ENCODE measurements at places on chromosomes 1 and 21.
A peak's percentile ranks its signal among the peaks of the same experiment; 100 is the strongest.

GRCh38 chr1:180533266-180533987 lies 25.3 kb upstream of the OVAAL start:
- DNase-seq = peak; percentile 58

- DNase-seq = peak; percentile 85
These were observed 114.2 kb downstream of the BCAR3 start for GRCh38 chr1:93567255-93567918.

DNA sequence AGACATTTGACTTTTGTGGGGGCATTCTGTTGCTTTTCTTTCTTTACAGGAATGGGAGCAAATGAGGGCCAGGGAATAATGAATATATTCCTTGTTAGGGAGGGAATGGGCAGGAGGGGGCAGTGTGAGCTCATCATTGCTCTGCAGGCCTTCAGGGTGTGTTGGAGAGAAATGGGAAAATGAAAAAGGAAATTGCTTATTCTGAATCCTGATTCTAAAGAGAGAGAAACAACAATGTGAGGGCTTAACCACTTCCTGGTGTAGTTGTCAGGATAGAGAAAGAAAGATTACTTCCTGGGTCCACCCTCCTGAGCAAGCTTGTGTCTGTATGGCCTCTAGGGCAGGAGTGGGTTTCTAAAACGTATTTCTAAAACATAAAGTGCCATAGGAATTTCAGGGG lies 28.3 kb downstream of the VANGL2 start:
- DNase-seq = peak; percentile 64

DNA sequence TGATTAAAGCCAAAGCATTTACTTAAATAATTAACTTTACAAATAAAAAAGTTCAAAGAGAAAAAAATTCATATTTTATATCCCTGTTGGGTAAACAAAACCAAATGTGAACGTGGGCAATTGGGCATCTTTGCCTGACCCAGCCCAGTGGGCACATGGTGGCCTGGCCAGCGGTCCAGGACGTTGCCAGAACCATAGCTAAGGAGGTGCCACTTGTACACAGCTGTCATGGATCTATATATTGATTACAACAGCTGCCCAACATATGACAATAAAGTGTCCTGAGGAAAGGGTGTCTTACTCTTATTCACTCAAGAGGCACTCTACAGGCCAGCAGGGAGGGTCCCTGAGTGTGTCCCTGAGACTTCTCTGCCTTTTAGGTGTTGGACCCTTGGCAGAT lies 78.5 kb downstream of the BCAR3 start:
- no peak for DNase-seq

DNA sequence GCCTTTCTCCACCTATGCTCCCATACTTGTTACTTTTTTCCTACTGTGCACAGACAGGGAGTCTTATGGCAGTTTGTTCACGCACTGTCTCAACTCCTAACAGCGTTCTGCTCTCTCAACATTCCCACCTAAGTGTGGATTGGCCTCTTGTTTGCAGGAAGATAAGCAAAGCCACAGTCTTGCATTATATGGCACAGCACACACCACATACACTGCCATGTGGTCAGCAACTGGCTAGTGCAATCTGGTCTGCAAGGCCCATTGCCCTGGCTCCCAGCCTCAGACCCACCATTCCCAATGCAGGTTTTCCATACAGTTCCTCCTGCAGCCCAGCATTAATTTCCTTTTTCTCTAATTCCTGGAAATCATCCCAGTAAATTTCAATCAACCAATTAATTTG lies 38.3 kb upstream of the LAMC2 start:
- DNase-seq = no peak

DNA sequence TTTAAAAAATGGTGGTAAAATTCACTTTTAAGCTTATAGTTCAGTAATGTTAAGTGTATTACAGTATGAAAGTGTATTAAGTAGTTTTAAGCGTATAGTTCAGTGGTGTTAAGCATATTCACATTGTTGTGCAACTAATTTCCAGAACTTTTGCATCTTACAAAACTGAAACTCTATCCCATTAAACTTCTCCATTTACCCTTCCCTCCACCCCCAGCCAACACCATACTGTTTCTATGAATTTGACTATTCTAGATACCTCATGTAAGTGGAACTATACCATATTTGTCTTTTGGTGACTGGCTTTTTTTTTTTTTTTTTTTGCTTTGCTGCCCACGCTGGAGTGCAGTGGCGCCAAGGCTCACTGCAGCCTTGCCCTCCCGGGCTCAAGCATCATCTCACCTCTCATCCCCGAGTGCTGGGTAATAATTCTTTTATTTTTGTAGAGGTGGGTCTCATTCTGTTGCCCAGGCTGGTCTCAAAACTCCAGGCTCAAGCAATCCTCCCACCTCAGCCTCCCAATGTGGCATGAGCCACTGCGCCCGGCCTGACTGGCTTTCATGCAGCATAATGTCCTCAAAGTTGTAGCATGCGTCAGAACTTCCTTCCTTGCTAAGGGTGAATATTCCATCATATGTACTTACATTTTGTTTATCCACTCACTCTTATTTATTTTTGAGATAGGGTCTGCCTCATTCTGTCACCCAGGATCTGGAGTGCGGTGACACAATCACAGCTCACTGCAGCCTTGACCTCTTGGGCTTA lies 45.1 kb upstream of the BMP8B start:
- no peak for DNase-seq

- peak; percentile 34 for DNase-seq
These were observed 156.9 kb upstream of the DPYD start for GRCh38 chr1:98077691-98078090.

DNA sequence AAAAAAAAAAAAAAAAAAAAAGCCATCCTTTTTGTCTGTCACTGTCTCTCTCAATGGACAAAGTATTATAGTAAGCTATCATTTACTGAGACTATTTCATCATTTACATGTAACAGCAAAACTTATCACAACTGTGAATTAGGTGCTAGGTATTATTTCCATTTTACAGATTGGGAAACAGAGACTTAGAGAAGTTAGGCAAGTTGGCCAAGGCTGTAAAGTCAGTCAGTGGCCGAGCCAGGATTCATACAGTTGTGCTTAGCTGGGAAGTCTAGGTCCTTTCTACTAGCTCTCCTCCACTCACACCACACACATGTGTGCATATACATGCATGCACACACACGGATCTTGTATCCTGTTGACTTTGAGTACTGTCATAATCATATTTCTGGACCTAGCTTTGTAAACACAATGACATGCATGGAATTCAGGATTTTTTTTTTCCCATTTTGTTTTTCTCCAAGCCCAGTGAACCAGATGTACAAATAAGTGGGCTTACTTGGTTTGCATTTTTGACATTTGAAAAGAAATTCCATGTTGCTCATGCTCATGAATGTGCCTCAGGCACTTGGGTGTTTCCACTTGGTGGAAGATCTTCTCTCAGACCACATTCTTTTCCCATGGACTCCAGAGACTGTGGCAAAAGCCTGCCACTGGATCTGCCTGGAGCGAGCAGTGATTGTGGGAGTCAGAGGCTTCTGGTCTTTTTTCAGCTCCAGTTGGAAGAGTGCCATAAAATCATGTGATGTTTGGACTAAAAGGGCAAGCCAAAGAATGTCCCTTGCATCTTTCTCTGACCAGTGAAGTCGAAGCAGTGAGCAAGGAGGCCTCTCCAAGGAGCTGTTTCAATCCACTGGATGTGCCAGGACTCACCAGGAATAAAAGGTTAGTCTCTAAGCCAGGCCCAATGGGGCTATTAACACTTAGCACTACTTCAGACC lies 61.7 kb upstream of the DNAJC6 start:
- peak; percentile 41 for DNase-seq

GRCh38 chr1:36938819-36939218 lies 95.5 kb downstream of the GRIK3 start:
- no peak for DNase-seq

DNA sequence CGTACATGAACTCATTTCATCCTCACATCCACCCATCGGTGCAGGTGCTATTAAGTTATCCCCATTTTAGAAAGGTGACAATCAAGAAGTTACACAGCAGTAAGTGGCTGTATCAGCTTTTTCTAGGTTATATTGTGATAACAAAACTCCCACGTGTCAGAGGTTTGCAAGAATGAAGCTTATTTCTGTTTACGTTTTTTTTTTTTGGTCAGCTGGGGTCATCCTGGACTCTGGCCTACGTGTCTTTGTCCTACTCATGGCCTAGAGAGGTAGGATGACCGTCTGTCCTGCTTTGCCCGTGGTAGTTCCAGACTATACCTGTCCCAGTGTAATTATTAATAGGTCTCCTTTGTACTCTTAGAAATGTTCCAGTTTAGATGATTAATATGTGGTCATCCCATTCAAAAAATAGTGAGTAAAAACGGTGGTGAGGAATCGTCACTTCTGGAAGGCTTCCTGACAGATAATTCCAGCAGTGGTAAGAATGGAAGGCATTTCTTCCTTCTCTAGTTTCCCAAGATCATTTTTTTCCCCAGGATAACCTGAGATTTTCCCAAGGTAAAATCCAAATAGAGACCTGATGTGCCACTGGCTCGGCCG lies 64.2 kb upstream of the KIF26B start:
- DNase-seq = no peak

DNA sequence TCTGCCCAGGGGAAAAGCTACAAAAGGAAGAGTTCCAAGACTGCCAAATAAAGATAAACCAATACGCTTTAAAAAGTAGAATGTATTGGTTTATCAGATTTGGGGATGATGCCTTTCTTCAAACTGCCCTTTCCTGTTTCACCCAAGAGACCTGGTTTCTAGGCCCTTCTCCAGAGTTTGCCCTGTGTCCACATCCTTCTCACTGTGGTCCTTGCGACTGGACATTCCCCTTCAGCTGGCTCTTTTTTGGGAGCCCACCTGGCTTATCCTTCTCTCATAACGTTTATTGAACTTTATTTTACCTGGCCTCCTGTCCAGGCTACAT lies 490 bp upstream of the CZIB start:
- DNase-seq = no peak

- DNase-seq = no peak
These were observed 629 bp downstream of the RPS27 start for GRCh38 chr1:153991151-153991630.

- no peak for DNase-seq
These were observed 69.4 kb upstream of the ROR1 start for GRCh38 chr1:63704443-63704842.

- peak; percentile 6 for DNase-seq
These were observed 9.9 kb upstream of the CFHR4 start for GRCh38 chr1:196877964-196878363.

GRCh38 chr21:41065539-41065938 lies 102.4 kb upstream of the BACE2 start:
- peak; percentile 75 for DNase-seq

- DNase-seq = no peak
These were observed 12.8 kb upstream of the OR2T10 start for GRCh38 chr1:248610301-248610700.

GRCh38 chr21:25639551-25640201 lies 618 bp downstream of the JAM2 start:
- DNase-seq = peak; percentile 38

DNA sequence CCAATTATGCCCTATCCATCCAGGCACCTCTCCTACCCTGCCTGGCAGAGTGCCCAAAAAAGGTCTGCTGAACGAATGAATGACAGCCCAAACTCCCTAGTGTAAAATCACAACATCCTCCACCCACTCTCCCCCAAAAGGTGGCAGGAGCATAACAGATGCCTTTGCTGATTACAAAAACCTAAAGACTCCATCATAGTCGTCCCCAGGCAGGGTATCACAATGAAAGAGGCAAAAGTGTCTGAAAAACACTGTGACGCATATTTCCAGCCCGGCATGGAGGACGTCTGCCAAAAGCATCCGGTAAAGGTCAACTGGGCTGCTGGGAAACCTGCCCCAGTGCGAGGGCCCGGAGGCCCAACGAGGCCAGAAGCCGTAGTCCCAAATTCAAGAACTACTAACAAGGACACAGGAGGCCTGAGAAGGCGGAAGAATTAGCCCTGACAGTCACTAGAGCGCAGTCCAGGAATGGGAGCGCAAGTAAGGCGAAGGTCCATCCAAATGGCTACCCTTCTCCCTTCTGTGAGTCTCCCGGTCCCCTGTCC lies 576 bp downstream of the SMIM12 start:
- peak; percentile 9 for DNase-seq

GRCh38 chr1:118294875-118295642 lies 110.0 kb upstream of the SPAG17 start:
- DNase-seq = peak; percentile 83

DNA sequence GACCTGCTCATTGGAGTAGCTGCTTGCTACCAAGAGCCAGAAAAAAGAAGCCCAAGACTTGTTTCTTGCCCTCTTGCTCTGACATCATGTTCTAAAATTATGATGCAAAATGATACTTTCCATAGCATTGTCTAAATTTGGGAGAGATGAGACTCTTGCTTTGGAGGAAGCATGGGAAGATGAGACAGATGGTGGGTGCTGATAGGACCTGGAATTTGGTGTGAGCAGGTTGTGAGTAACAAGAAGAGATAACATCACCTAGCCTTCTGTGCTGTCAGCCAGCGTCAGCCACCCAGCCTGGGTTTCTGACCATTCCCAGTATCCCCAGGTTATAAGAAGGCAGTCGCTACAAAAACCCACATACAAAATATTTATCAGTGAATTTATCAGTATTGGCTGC lies 67.1 kb upstream of the GCLM start:
- DNase-seq = no peak

DNA sequence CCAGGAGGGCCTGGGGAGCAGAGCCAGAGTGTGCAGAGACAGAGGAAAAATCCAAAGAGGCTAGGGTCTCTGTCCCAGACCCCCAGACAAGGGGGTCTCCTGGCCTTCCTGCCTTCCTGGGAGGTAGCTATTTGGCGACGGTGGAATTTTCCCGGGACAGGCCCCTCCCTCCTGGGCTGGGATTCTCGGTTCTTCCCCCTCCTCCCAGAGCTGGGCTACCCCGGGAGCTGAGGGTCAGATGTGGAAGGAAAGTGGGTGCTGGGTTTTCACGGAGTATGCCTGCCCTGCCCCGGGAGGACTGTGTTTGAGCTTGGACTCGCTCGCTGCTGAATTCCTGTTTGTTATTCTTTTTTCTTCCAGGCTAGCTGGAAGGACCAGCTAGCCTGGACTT lies 759 bp downstream of the AMPD2 start:
- DNase-seq = peak; percentile 74

DNA sequence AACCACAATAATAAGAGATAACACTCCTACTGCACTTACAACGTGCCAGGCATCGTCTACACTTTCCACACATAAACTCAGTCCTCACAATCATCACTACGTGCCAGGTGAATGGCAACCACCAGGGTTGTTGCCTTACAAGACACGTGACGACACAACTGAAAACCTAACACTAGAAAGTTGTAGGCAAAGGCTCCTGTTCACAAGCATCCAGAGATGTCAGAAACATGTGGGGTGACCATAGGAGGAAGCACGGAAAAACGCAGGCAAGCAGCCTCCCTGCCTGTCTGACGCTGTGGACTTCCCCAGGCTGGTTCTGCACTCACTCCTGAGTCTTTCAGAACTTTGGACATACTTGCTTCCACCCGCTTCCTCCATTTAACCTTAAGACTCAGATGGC lies 7.0 kb downstream of the CAPZB start:
- DNase-seq = no peak

DNA sequence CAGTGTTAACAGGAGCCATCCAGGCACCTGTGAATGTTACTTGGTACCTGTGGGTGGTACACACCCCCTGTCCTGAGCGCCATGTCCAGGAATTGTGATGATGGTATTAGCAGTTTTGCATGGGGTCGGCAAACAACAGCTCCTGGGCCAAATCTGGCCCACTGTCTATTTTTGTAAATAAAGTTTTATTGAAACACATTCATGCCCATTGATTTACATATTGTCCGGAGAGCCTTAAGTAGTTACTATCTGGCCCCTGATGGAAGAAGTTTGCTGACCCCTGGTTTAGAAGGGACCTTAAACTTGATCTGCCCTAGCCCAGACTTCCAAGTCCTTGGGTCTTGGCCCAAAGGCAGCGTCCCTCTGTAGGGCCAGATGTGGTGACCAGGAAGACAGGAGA lies 58.3 kb downstream of the SPSB1 start:
- DNase-seq = no peak

Measured in fibroblast of upper back skin (primary cell).